Cerebellar nuclear complex (tissue), 1 donor: ENCODE measurements at places on chromosomes 13 and 19.
A peak's percentile ranks its signal among the peaks of the same experiment; 100 is the strongest.

DNA sequence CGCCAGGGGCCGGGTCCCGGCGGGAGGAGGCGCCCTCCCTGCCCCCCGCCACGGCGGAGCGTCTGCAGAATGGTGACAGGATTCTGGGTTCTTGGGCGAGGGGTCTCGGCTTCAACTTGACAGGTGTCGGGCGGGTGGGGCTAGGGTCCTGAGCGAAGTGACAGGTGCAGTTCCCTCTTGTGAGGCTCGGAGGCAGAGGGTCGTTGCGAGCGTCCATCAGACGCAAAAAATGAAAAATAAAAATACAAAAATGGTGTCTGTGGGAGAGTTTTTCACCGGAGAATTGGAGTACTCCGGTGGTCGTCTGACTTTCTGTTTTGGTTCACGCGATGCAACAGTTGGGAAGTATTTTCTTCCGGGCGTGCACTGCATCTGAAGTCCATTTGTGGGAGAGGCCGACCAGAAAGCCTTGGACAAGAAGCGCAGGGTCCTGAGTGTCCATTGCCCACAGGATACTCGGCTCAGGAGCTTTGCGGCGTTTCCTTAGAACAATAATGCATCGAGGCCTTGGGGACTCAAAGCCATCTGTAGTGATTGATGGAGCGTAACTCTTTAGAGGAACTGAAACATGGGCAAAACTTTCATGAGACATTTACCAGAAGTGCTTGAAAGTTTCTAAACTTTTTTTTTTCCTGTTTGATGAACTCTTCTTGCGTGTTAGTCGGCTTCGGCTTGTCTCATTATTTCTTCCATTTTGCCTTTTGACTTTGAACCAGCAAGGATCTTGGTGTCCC is 759 bp downstream of the RB1 start:
- DNase-seq: no peak

- DNase-seq: no peak
These were observed 85.8 kb downstream of the EPSTI1 start for GRCh38 chr13:42906257-42906656.

DNA sequence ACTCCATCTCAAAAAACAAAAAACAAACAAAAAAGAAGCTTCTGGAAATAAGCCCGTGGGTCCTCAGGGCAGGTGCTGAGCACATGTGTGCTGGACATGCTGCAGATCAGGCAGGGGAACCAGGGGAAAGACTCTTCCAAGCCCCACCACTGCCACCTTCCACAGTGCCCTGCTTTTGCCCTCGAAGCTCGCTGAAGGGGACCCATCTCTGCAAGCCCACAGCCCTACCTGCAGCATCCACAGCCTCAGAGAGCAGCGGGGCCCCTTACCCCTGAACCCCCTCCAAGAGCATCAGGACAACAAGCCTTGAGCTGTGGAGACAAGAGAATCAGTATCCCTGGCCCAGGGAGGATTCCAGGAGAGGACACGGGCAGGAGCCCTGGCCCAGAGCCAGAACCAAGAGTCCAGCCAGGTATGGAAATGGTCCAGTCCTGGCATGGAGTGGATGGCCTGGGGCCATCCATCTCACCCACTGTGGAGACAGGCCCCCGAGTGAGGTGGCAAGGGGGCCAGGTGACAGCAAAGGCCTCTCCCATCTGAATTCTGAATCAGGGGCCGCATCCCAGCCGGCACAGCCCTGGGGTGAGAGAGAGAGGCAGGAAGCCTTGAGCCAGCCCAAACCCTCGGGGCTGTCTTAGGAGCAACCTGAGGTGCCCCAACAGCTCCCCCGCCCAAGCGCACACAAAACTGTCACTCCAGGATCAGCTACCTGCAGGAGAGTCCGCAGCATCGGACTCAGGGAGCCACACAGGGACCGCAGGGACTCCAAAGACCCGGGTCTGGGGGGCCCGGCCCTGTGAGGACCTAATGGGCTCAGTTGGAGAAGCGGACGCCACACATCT is 51.8 kb upstream of the TPM4 start:
- no peak for DNase-seq

- no peak for DNase-seq
These were observed 14.0 kb downstream of the GRAMD1A start for GRCh38 chr19:35013820-35014754.

DNA sequence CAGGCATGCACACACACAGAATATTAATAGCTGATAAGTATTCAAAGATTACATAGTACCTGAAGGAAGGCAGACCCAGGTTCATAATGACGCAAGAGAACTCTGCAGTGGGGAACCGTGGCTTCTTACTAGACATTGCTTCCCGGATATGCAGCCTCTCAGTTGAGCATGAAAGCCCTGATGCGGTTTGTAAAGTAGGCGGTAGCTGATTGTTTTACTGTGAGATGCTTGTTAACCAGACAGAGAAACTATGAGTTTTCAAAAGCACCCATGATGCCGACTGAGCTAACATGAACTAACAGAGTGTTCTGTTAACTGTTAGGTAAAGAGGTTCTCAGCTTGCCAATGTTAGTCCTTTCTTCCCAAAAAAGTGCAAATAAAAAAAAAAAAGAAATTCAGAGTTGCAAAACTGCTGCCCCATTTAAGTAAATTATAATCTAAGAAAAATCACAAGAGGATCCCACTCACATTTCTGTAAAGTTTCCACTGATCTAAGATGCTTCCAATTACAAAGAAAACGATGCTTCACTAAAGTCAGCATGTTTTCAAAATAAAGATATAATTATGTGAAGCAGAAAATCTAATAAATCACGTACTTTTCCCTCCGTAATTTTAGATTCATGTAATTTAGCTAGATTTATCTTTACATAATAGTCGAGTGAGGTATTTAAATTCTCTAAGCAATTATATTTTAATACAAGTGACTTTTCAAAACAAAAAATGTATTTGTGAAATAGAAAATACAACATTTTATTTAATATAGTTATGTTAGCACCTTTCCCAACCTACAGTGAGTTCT is 2.2 kb downstream of the FLT1 start:
- no peak for DNase-seq

GRCh38 chr13:113490496-113491417 is at the start of gene DCUN1D2:
Gene DCUN1D2 (minus strand): TSS chr13:113490711. CDS start chr13:113490669, 42 bp downstream.
- DNase-seq: peak; percentile 46

DNA sequence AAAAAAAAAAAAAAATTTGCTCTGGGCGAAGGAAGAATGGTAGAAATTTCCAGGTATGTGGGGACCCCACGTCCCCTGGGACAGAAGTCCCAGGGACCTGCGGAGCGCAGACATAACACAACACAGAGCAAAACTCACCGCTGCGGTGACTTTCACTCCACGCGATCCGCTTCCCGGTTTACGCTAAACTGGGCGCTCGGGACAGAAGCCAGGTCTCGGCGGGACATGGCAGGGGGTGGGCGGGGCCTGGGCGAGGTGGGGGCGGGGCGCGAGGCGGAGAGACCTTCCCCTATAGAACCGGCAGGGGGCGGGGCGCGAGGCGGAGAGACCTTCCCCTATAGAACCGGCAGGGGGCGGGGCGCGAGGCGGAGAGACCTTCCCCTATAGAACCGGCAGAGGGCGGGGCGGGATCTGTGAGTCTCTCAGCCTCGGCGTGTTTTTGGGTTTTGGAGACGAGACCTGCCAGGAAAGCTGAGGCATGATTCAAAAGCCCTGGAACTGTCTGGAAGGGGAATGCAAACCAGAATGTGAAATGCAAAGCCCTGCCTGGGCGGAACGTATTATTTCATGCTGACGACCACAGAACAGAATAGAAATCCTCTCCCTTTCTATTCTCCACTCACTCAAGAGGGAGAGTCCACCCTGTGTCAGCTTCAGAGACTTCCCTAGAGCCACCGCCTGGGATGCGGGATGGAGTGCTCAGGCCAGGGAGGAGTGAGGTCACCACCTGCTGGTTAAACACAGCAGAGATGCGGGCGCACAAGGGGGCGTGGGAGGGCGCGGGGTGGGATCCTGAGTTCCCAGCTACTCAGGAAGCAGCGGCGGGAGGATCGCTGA is 20.2 kb upstream of the ERVV-1 start:
- peak; percentile 89 for DNase-seq

- DNase-seq: no peak
These were observed 2.3 kb downstream of the MIDN start for GRCh38 chr19:1250437-1251260.

GRCh38 chr13:95185851-95186250 is 115.4 kb downstream of the ABCC4 start:
- no peak for DNase-seq

DNA sequence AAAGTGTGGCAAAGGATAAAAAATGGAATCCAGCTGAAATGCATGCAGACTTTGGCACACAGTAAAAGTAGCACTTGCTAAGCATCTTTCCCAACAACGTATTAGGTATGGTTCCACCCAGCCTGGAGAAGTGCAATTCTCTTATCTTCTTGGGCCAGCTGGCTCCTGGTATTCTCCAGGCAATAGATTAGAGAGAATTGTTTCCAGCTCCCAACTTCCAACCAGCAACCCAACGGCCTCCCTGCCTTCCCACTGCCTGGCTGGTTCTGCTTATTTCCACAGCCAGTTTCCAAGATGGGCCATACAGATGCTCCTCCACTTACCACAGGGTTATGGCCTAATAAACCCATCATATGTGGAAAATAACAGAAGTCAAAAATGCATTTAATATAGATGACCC is 133.4 kb downstream of the OXGR1 start:
- no peak for DNase-seq

- no peak for DNase-seq
These were observed 6.5 kb downstream of the RAB11B start for GRCh38 chr19:8396563-8397203.

DNA sequence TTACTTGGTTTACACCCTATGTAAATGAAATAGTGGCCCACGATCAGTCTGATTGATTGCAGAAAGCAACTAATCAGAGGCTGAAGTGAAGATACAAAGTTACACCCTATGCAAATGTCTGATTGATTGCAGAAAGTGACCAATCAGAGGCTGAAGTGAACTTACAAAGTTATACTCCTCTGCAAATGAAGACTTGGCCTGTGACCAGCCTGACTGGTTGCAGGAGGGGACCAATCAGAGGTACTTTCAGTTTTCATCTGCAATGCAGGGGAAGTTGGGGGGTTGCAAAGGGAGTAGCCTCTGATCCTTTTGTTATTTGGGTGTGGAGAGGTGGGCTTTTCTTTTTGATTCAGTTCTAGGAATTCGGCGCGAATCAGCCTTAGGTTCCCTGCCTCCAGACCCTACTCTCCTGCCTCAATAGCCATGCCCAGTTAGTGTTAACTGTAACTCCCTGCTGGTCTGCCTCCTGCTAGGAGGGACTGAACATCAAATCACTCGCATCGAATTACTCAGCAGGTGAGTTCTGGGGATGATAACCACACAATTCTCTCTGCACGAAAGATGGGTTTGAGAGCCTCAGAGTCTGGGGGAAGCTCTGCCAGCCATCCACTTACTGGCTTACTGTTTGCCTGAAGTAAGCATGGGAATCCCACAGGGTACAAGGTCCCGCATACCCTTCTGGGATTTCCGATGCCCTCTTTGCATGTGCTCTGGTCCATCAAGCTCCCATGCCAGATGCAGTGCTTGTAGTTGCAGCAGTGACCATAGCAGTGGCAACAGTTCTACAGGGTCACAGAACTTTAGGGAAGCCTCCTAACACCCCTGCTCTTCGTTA is 7.5 kb downstream of the ARL11 start:
- DNase-seq: no peak

- peak; percentile 45 for DNase-seq
These were observed at the start of gene PLIN5 for GRCh38 chr19:4534836-4535658. Gene PLIN5 (minus strand): TSS chr19:4535224. CDS start chr19:4534074, 1,150 bp downstream.

DNA sequence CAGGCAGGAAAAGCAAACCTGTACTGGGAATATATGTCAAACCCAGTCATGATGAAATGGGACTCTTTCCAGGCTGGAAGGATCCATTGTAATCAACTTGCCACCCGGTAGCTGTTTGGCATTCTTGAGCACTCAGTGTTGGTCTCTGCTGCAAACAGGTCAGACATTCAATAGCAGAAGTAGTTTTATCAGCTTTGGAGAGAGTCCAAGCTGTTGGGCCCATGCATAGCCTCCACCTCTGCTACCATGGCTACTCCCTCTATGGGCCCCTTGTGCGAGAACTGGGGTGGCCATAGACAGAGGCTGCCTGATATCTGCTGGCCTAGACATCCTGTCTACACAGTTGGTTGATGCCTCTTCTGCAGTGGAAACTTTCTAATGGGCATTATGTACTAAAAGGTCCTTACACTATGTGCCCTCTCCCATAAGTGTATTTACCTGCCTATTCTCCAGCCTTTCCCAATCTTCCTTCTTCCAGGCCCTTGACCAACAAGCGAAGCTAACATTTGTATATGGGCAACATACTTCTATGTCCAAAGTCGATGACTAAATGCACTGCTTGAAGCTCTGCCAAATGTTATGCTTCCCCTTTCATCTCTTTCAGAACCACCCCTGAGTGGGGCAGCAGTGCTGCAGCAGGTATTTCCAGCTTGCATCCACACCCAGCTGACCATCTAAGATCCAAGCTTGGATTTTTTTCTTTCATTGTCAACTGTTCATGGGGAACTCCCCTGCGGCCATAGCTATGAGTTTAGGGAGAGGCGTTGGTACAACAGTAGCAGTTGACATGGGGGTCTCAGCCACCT is 5.3 kb upstream of the RNF6 start:
- DNase-seq: no peak

- DNase-seq: no peak
These were observed 79.3 kb downstream of the PTPRS start for GRCh38 chr19:5261156-5261890.

DNA sequence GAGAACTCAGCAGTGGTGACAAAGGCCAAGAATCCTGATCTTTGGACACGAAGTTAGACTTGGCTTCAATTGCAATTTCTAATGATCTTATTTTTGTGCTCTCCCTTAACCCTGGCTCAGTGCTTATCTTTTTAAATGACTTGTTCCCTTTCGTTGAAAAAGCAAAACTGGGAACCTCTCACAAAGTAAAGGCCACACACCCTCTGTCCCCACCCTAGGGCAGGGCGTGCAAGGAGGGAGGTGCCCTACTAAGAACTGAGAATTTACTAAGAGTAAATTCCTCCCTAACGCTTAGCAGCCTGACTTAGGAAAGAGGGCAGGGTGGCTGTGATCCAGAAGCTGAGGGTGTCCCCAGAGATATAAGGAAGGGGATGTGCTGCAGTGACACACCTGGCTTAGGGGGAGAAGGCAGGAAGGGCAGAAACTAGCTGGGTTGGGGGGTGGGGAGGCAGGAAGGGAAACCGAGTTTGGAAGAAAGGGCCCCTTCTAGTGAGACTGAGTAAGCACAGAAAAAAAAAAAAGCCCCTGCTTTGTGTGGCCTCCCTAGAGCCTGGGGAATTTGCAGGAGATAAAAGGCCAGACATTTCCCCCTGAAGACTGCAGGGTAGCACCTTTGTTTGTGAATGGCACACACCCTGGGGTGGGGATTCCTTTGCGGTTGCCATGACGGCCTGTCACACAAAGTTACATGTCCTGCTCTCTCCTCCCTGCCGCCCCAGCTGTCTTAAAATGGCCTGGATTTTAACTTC is 435.1 kb downstream of the EFNB2 start:
- DNase-seq: no peak

GRCh38 chr19:33130433-33130832 is 1.5 kb upstream of the WDR88 start:
- no peak for DNase-seq

- no peak for DNase-seq
These were observed 9.0 kb downstream of the PPP1R14A start for GRCh38 chr19:38247126-38247525.

DNA sequence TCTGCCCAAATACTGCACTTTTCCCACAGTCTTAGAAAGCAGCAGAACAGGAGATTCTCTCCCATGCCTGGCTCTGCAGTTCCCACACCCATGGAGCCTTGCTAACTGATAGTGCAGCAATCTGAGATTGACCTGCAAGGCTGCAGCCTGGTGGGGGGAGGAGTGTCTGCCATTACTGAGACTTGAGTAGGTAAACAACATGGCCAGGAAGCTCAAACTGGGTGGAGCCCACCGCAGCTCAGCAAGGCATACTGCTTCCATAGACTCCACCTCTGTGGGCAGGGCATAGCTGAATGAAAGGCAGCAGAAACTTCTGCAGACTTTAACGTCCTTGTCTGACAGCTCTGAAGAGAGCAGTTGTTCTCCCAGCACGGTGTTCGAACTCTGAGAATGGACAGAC is 358.5 kb upstream of the PCDH9 start:
- DNase-seq: no peak
